ENCODE measurements at places on chromosomes 3 and 15. TPM values are rescaled to one million over a fixed set of nuclear protein-coding genes. Genes with fewer than 3 reads are reported as not detected.

The CACNA2D2 gene
- total RNA-seq: 4.5 TPM

The SLC38A3 gene
- total RNA-seq: 3.0 TPM

The CCR9 gene
- total RNA-seq: not detected

The XCR1 gene
- under 0.01 TPM for total RNA-seq

The CEP70 gene
- 68.1 TPM for total RNA-seq

The SPINK8 gene
- total RNA-seq: not detected

The CALML4 gene
- 6.3 TPM for total RNA-seq

The ADGRG7 gene
- total RNA-seq: not detected

The GOLGA8T gene
- total RNA-seq: 0.55 TPM

The CAMK1 gene
- 61.1 TPM for total RNA-seq

- no peak for DNase-seq
These were observed 936.1 kb downstream of the TUSC7 start for GRCh38 chr3:117645561-117646242.

- DNase-seq: no peak
These were observed 31.6 kb downstream of the SLC24A1 start for GRCh38 chr15:65653341-65653740.

GRCh38 chr3:195544230-195544536 lies 1.1 kb upstream of the PPP1R2 start:
- DNase-seq: no peak

GRCh38 chr15:80567721-80568157 lies 127.4 kb upstream of the ABHD17C start:
- DNase-seq: peak; percentile 45

DNA sequence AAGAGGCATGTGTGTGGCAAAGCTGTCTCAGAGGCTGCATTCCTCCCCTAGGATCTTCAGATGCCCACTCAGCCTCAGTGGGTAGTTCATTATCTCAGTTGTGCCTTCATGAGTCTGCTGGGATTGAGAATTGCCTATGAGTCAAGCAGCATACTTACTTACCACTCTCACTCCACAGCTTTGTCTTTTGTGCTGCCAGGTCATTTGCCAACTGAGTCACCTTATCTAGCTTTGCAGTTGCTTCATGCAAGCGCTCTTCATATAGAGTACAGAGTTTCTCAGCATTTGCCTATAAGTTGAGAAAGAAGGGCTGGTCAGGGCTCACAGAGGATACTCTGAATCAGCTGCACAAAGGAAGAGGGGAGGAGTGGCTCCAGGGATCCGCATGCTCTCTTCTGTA lies 89.5 kb downstream of the MYH15 start:
- no peak for DNase-seq

GRCh38 chr15:48355377-48355776 lies 24.1 kb downstream of the DUT start:
- no peak for DNase-seq

DNA sequence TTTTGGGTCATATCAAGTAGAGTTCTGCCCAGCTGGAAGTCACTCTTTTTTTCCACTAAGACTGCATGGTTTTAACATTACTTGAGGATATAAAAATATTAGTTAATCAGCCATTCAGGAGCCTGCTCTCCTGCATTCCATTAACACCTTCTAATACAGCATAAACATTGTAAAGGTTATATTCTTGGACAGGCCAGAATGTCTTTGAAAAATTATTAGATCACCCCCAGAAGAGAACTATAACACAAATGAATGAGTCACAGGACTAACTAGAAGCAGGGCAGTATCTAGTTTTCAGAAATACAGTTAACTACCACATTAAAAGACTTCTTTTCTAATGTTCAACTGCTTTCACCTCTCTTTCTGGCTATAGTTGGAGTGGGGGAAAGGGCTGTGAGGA lies 80.9 kb downstream of the THBS1 start:
- DNase-seq: no peak

- no peak for DNase-seq
These were observed 134.3 kb upstream of the IQSEC1 start for GRCh38 chr3:13207578-13207922.

DNA sequence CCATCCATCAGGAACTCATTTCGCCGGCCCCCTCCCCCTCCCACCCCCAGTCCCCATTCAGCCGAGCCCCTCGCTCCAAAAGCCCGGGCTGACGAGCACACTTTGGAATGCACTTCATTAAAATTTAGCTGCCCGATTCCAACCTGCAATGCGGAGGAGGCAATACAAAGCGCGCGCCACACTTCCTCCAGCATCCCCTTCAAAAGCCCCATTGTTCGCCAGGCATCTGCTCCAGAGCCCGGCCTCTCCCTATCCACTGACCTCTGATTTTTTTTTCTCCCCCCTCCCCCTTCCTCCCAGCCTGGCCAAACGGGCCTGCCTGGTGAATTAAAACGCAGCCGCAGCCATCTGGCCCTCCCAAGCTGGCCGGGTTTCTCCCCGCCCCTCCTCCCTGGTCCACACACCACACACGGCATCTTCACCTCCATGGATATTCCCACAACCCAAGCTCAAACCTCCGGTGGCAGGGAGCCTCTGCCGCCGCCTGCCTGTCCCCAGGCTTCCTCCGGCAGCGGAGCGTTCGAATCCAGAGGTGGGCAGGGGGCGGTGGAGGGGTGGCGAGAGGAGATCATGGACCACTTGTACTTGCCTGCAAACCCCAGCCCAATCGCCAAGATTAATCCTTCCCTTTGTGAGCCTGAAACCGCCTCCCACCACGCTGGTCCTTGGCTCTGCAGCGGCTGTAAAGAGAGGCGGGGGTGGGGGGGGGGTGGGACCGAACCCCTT lies 441.3 kb downstream of the MAGI1 start:
- DNase-seq: peak; percentile 23

GRCh38 chr3:31936420-31937060 lies 44.5 kb downstream of the OSBPL10 start:
- DNase-seq: no peak

DNA sequence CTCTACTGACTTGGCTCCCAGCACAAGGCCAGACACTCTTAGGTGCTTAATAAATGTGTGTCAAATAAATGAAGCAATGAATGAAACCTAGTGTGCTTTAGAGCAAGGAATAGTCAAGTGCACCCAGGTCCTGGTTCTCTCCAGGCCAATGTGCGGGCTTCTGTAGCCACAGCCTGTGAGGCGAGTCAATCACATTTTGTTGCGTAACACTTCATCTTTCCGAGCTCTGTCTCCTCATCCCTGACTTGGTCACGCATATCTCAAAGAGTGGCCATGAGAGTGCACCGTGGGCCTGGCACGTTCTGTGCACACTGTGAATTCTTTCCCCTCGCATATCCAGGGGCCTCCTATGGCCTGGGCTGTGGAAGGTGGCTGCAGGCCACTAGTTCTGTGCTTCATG lies 11.4 kb upstream of the SH3GL3 start:
- no peak for DNase-seq

DNA sequence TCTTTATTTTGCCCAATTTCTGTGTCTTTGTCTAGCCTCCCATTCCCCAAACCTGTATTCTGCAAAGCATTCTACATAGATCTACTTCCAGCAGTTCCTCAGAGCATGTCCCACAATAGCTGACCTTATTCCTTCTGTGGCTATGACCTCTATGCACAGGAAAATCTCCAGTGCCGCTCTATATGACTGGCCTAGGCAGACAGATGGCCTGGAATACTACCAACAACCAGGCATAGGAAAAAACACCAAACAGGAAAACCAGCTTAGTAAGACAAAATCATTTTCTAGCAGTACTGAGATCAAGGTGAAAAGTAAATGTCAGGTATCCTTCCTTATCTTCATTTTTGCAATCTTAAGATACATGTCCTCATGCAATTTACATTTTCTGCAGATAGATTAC lies 1115.0 kb downstream of the IGSF11 start:
- DNase-seq: no peak

GRCh38 chr15:64071931-64072765 lies 21.5 kb downstream of the CIAO2A start:
- DNase-seq: no peak

DNA sequence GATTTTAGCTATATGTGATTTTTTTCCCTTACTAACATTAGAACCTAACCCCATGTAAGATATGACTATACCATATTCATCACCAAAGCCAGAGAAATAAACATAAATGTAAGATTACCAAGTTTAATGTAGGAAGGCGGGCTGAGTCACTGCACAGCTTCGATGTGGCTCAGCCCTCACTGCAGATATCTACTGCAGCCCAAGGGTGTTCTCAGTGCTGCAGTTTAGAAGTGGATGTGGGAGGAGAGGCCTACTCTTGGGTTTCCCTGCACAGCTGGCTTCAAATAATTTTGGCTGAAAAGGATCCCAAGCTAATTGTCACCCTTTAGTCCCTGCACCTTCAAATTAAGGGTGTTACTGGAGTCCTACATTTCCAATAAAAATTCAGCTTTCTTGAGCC lies 9.3 kb downstream of the ARPP19 start:
- DNase-seq: no peak

GRCh38 chr3:121736112-121736511 lies 13.4 kb downstream of the GOLGB1 start:
- no peak for DNase-seq

DNA sequence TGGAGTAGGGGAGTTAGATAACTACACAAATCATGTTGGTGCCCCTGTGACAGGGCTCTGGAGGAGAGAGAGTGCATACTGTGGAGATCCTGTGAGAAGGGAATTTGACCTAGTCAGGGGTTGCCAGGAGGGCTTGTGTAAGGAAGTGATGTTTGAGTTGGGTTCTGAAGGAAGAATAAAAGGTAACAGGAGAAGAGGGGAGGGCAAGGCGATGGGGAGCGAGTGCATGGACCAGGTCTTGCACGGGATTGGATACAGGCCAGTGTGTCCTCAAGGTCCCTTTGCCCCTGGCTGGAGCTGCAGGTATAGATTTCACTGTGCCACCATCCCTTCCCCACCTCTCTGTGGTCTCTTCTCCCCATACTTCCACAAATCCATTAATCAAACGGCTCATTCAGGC lies 83.9 kb downstream of the RGMA start:
- no peak for DNase-seq

DNA sequence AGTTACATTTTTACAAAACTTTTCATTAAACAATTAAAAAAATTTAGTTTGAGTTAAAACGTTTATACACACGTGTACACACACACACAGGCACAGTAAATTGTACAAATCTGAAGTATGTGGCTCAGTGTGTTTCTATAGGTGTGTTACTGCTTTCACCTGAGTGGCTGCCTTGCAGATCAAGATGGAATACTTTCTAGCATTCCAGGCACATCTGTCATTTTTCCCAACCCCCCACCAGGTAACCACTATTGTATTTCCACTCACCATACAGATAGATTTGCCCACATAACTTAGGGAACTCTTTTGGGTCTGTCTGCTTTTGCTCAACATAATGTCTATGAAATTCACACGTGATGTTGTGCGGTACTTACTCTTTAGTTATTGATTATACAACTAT lies 141.1 kb downstream of the PTPRG start:
- no peak for DNase-seq
